Upper lobe of left lung (tissue), 6 donors: ENCODE measurements at places on chromosomes 12 and 14. TPM values are rescaled to one million over a fixed set of nuclear protein-coding genes. Genes with fewer than 3 reads are reported as not detected.
A peak's percentile ranks its signal among the peaks of the same experiment; 100 is the strongest.

Gene ALDH2
- 241 TPM for total RNA-seq

GRCh38 chr12:132284827-132285741 lies 44.3 kb downstream of the GALNT9 start:
- H3K4me3 ChIP-seq = no peak overlapping the region
- H3K27me3 ChIP-seq = no peaks in the 10 kb centered on the region
- no peak for DNase-seq
- peaks cover 9% of the 10 kb centered on the region for H3K4me1 ChIP-seq
- H3K36me3 ChIP-seq = no peaks in the 10 kb centered on the region

GRCh38 chr14:53391631-53392285 lies 238.6 kb upstream of the DDHD1 start:
- H3K4me3 ChIP-seq = no peak overlapping the region
- no peak overlapping the region for H3K27ac ChIP-seq
- DNase-seq = no peak
- H3K27me3 ChIP-seq = no peaks in the 10 kb centered on the region

Gene IRAK3
- 40.4 TPM for total RNA-seq

DNA sequence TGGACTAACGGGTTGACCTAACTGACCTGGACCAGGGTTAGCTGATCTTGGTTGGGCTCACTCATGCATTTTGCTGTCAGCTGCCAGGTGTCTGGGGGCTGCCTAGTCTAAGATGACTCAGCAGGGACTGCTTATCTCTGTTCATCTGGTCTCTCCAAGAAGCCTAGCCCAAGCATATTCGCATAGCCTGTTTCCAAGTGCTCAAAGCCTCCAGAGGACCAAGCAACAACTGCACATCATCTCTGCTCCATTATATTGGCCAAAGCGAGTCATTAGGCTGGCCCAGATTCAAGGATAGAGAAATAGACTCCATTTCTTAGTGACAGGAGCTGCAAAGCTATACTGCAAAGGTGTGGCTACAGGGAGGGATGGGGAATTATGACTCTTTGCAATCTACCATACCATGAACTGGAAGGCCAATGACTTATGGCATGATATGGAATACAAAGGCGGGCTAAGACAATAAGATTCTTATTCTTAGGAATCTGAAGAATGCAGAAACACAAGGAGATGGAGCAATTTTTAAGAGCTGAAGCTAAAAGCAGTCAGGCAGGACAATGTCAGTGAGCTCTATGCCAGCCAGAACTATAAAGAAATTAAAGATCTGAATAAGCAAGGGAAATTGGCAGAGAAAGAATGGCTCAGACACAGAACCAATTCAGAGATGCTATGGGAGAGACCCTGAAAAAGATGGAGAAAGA lies 194.6 kb upstream of the FSCB start:
- no peaks in the 10 kb centered on the region for H3K4me1 ChIP-seq
- no peaks in the 10 kb centered on the region for H3K36me3 ChIP-seq

- no peak overlapping the region for H3K4me3 ChIP-seq
- peaks cover 3% of the 10 kb centered on the region for H3K4me1 ChIP-seq
- H3K27ac ChIP-seq = no peak overlapping the region
- H3K36me3 ChIP-seq = peaks cover 34% of the 10 kb centered on the region
- DNase-seq = peak; percentile 82
Observed at GRCh38 chr12:6735448-6736191, 11.8 kb downstream of the COPS7A start.

DNA sequence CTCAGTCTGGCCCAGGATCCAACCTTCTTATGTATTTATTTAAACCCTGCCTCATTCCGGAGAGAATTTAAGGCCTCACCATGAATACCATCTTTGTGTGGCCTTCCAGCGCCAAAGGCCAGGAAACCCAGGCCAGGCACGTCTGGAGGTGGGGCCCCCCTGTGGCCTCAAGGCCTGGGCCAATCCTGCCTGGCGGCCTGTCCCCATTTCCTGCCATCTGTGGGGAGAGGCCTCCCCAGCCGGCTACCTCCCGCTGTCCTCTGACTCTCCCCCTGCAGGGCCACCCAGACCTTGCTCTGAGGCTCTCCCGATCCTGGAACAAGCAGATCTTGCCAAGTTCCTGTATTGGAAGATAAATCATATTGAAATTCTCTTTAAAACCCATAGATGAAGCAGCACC lies 37.4 kb upstream of the MEG3 start:
- no peak for DNase-seq
- H3K4me3 ChIP-seq = no peak overlapping the region
- no peak overlapping the region for H3K27ac ChIP-seq
- no peaks in the 10 kb centered on the region for H3K4me1 ChIP-seq
- no peaks in the 10 kb centered on the region for H3K36me3 ChIP-seq
- H3K27me3 ChIP-seq = no peaks in the 10 kb centered on the region

- no peaks in the 10 kb centered on the region for H3K27me3 ChIP-seq
- no peak overlapping the region for H3K4me3 ChIP-seq
- H3K36me3 ChIP-seq = no peaks in the 10 kb centered on the region
- H3K27ac ChIP-seq = no peak overlapping the region
- no peak for DNase-seq
- peaks cover 14% of the 10 kb centered on the region for H3K4me1 ChIP-seq
Observed at GRCh38 chr12:50248411-50248810, 34.9 kb downstream of the LIMA1 start.

DNA sequence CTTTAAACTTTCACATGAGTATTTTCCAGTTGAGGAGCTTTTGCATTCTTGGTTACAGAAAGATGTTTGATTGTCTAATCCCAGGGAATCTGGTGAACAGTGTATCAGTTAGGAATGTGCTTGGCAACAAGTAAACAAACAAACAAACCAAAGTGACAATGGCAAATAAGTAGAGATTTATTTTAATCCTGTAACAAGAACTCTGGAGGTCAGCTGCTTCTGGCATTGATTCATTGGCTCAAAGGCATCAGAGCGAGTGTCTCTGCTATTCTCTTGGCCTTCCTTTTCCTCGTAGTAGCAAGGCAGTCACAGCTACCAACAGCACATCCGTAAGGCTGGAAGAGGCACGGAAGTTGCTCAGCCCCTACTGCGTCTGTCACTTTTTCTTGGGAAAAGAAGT lies 37.2 kb downstream of the CRADD start:
- H3K4me3 ChIP-seq = no peak overlapping the region
- no peaks in the 10 kb centered on the region for H3K4me1 ChIP-seq
- no peaks in the 10 kb centered on the region for H3K36me3 ChIP-seq
- no peaks in the 10 kb centered on the region for H3K27me3 ChIP-seq
- no peak for DNase-seq
- H3K27ac ChIP-seq = no peak overlapping the region

DNA sequence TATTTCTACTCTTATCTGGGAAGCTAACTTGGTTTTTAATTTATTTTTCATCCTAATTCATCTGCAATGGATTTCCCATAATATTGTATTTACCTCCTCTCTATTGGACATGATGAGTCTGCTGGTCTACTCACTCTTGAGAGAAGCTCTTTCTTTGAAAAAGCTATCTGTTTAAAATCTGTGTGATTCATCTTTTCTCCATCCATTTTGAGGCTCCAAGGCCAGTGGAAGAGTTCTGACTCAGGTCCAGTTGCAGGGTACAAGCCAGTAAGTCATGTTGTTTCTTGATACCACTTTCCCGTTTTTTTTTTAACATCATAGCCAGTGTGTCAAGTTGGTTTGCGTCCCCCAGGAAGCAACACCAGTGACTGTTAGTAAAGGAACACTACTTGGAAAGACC lies 160.3 kb upstream of the BMP4 start:
- no peaks in the 10 kb centered on the region for H3K4me1 ChIP-seq
- DNase-seq = no peak
- H3K4me3 ChIP-seq = no peak overlapping the region
- no peaks in the 10 kb centered on the region for H3K36me3 ChIP-seq
- no peaks in the 10 kb centered on the region for H3K27me3 ChIP-seq

DNA sequence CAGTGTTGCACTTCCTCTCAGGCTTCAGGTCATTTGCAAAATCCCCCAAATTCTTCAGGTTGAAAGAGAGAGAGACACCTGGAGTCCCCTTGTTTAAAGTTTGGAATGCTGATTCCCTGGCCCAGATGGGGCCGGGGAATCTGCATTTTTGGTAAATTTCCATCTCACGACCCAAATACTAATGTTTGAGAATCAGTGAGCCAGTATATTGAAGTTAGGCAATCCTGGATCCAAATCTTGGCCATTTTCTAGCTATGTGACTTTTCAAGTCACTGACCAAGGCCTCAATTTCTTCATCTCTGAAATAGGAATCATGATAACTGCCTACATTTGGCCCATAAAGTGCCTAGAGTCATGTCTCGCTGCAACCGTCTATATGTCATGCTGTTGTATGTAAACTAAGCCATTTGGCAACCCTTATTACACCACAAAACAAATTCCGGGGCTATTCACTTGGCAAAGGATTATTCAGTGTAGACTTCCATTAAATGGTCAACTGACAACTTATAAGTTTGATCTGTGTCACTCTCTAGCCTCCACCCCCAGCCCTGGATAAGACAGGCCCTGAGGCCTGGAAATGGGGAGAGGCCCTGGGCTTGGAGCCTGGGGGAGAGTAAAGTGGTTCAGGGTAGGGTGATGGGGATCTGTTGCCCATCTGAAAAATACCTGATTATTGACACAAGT lies 3.7 kb upstream of the ZFP36L1 start:
- H3K4me3 ChIP-seq = peak overlapping the region; percentile 77
- no peak for DNase-seq
- H3K36me3 ChIP-seq = no peaks in the 10 kb centered on the region

Gene LALBA
- total RNA-seq = not detected

DNA sequence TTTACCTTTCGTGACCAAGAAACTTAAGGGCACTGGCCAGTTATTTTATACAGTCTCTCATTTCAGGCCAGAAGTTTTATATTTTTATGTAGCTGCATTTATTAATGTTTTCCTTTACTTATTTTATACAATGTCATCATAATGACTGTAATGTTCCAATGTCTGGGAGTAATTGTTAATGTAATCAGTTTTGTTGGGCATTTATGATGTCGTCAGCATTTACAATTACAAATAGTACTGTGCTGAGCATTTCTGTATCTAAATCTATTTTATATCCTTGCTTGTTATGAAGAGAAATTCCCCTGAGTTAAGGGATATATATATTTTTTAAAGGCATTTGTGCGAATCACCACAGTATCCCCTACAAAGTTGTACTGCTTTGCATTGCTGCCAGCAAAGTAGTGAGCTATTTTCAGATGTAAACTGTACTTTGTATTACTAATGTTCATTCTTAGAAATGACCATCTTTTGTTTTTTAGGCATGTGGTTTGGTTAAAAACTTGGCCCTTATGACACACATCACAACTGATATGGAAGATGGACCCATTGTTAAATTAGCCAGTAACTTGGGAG lies 74.4 kb downstream of the POLR3B start:
- no peaks in the 10 kb centered on the region for H3K4me1 ChIP-seq
- H3K36me3 ChIP-seq = peaks cover 13% of the 10 kb centered on the region
- H3K27me3 ChIP-seq = no peaks in the 10 kb centered on the region
- H3K4me3 ChIP-seq = no peak overlapping the region

Gene RILPL1
- 13.0 TPM for total RNA-seq

Gene PRICKLE1
- total RNA-seq = 7.5 TPM

Gene CCDC198
- not detected for total RNA-seq

DNA sequence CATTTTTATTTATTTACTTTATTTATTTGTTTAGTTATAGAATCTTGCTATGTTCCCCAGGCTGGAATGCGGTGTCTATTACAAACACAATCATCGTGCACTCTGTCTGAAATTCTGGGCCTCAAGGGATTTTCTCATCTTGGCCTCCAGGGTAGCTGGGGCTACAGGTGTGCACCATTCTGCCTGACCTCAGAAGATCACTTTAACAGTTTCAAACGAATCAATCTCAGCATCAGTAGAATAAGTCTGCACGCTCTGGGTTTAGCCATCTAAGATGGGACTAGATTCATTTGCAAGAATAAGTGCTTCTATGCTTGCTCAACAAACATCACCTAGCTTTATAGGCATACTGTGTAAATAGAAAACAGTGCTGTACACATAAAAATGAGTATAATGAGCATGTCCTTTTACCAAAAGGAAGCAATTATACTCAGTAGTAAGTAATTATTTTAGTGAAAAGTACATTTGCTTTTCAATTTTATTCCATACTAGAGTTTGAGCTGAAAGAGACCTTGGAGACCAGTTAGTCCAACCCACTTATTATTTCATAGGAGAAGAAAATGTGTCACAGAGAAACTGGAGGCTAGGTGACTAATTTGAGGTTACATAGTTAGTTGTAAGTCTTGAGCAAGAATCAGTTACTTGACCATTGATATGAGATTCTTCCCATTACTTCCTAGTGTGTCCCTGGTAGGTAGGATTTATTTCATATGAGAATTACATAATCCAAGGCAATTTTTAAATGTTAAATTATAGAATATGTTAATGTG lies 456.5 kb upstream of the LMO3 start:
- no peaks in the 10 kb centered on the region for H3K36me3 ChIP-seq
- no peak for DNase-seq
- H3K27me3 ChIP-seq = no peaks in the 10 kb centered on the region
- H3K27ac ChIP-seq = no peak overlapping the region

Gene GRIP1
- total RNA-seq = 1.8 TPM
